Activated CD4-positive, alpha-beta memory T cell treated with anti-CD3 and anti-CD28 coated beads for 36 hours (primary cell): ENCODE measurements at places on chromosomes 7 and 10.

- no peak for DNase-seq
Observed at GRCh38 chr7:109449760-109450159, 880.1 kb downstream of the DNAJB9 start.

DNA sequence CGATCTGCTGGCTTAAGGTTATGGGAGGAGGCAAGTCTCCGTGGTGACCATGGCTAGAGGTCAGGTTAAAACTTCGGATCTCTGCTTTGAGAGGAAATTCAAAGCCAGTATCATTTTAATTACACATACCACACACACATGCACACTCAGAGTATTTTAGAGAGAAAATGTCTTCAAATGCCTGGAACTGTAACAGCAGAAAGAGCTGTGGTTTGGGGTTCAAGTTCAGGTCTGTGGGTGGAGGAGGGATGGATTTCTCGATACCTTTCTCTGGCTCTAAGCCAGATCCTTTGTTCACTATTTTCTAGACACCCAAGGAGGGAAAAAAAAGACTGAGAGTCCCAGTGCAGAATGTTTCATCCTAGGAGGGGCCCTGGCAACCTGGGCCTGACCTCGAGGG is 32.5 kb downstream of the ARL3 start:
- DNase-seq = no peak

GRCh38 chr10:43350156-43350555 is 21.3 kb upstream of the FXYD4 start:
- DNase-seq = no peak

DNA sequence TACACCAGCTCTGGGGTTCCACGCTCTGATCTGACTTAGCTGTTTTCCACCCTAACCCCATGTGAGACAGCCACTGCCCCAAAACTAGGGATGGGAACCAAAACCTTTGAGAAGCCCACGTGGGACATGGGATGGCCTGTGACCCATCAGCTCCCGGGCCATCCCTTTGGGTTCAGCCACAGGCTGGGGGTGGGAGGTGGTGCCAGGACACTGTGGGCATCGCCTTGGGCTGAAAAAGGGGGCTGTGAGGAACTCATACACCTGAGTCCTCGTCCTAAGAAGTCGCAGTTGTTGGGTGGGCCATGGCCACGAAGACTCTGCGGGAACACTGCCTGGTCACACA is 379.1 kb downstream of the DNAJB6 start:
- DNase-seq = no peak

- DNase-seq = no peak
Observed at GRCh38 chr10:118342638-118343020, 505 bp upstream of the FAM204A start.

GRCh38 chr10:71513936-71514335 is 117.2 kb downstream of the CDH23 start:
- DNase-seq = no peak

DNA sequence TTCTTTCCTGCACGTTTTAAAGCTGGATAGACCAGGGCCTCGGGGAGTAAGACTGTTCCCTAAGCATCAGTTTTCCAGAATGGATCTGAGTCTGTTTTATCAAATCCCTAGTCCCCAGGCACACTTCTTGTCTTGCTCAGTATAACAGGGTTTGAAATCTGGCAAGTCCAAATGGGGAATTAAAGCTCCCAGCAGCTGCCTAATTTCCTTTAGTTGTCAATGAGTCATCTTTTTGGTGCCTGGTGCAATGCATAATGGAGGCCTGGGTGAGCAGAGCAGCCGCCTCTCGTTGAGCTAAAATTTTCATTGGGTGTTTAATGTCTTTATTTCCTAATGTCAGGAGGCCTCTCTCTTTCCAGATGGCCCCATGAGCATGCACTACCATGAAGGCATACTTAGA is 87.9 kb downstream of the STRA8 start:
- no peak for DNase-seq

DNA sequence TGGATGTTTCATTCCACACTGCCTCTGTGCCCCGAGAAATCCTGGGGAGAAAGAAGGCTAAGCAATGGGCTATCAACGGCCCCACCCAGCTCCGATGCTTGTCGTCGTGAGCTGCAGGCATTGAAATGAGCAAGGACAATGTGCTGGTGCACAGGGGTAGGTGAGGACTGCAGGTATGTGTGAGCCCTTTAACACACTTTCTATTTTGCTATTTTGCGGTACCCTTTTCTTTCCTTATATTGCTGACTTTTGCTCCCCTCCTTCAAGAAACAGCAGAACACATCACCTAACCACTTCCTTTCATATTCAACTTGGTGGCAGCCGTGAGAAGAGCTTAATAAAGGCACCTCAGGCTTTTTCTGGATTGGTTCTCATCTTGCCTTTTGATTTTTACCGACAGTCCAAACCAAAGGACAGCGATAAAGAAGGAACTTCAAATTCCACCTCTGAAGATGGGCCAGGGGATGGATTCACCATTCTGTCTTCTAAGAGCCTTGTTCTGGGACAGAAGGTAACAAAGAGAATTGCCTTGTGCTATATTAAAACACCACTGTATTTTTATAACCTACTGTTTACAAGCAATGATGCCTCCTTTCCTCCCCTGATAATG is 39.2 kb downstream of the AIFM2 start:
- DNase-seq = peak; percentile 51

- DNase-seq = no peak
Observed at GRCh38 chr7:9835199-9835598, 1138.5 kb upstream of the PHF14 start.

- DNase-seq = no peak
Observed at GRCh38 chr7:52233248-52233647, 802.2 kb upstream of the POM121L12 start.

- peak; percentile 62 for DNase-seq
Observed at GRCh38 chr7:37201003-37201875, 247.4 kb downstream of the ELMO1 start.

DNA sequence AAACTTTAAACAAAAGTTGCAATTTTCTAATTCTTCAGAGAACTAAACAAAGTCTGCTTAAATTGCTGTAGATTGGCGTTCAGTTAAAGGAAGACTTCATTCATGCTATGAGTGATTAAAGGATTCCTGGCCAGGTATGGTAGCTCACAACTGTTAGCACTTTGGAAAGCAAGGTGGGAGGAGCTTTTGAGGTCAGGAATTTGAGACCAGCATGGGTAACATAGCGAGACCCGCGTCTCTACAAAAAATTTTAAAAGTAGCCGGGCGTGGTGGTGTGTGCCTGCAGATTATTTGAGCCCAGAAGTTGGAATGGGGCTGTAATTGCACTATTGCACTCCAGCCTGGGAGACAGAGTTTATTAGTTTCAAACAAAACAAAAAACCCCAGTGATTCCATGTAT is 13.5 kb upstream of the SCRN1 start:
- no peak for DNase-seq

DNA sequence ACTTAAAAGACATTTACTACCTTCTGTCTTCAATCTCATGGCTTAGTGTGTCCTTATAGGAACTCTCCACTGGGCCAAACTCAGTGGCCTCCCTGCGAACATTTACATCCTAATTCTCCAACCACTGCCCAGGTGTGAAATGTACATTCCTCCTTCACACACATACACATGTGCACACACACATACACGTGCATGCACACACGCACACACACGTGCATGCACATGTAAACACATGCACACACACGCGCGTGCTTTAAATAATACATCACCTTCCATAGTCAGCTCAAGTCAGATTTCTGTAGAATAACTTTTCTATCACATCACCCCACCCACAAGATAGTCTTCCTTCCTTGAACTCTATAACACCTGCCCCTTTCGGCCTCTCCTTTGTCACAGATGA is 216.5 kb downstream of the TMEM178B start:
- DNase-seq = no peak

DNA sequence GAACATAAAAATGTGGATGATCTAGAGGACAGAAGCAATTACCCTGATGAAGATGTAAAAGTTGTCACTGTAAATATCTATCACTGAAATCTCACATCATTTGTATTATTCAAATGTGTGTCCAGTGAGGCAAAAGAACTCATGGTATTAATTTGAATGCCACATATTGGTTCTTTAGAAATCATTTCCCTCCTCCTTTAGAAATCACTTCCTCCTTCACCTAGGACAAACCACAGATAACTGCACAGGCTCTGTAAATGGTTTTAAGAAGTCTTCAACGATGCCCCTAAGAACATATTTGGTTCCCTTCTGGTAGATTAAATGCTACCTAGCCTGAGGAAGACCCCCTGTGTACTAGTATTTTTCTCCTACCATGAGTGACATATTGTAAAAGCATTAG is 33.1 kb upstream of the ZNF518A start:
- DNase-seq = no peak

DNA sequence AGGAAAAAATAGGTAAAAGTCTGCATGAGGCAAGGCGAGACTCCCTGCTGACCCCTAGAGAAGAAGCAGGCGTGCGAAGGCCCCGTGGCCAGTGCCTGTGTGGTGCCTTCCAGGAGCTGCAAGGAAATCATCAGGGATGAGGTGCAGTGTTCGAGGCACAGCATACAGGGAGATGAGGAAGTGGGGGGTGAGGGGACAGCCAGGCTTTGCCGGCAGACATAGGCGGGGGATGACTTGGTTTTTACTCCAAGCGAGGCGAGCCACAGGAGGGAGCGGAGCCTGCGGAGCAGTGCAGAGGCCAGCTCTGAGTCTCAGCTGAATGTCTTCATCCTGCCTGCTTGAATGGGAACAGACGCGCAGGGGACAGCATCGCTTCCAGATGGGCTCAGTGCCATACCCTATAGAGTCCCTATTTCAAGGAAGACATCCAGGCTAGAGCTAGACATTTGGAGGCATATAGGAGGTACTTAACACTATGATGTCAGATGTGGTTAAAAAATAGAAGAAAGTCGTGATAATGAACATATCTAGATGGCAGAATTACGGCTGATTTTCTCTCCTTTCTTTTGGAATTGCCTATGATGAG is 49.5 kb downstream of the TCERG1L start:
- no peak for DNase-seq

GRCh38 chr7:49497471-49497870 is 276.0 kb upstream of the VWC2 start:
- no peak for DNase-seq

GRCh38 chr7:151059367-151060112 is at the start of gene SLC4A2:
SLC4A2 (plus strand) TSS chr7:151059589; CDS start chr7:151061988, 2,399 bp downstream.
- DNase-seq = peak; percentile 72

DNA sequence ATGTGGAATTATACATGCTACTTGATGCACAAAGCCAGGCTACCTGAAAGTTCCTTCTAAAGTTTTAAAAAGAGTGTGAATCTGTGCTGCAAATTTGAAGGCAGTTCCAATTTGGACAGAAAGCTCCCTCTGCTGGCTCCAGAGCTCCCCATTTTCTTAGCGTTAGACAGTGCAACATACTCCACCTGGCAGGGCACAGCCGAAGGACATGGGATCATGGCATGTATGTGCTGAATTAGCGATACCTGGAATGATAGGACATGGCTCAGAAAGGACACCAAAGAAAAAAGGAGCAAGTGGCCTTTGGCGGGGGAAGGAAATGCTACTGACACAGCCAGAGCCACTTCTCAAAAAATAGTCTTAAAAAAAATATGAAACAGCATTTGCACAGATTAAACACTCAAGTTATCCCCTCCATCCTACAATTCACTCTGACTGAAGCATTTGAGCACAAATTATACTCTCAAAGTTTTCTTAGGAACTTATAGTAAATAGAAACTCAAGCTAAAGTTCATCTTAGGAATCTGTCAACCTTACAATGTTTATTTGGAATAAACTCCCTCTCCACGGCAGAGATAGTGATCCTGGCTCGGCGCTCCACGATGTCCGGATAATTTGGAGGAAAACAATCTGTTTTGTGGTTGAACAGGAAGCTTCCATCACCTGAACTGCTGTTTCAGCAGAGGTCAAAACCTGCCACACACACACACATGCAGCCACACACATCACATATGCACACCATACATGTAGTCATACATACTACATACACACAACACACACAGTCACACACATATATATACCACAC is 80.0 kb downstream of the C7orf25 start:
- no peak for DNase-seq

GRCh38 chr10:119691726-119692125 is 34.1 kb upstream of the INPP5F start:
- DNase-seq = no peak

- DNase-seq = no peak
Observed at GRCh38 chr10:131477457-131478121, 166.1 kb upstream of the TCERG1L start.

GRCh38 chr10:59372543-59372942 is 10.2 kb upstream of the FAM13C start:
- no peak for DNase-seq

DNA sequence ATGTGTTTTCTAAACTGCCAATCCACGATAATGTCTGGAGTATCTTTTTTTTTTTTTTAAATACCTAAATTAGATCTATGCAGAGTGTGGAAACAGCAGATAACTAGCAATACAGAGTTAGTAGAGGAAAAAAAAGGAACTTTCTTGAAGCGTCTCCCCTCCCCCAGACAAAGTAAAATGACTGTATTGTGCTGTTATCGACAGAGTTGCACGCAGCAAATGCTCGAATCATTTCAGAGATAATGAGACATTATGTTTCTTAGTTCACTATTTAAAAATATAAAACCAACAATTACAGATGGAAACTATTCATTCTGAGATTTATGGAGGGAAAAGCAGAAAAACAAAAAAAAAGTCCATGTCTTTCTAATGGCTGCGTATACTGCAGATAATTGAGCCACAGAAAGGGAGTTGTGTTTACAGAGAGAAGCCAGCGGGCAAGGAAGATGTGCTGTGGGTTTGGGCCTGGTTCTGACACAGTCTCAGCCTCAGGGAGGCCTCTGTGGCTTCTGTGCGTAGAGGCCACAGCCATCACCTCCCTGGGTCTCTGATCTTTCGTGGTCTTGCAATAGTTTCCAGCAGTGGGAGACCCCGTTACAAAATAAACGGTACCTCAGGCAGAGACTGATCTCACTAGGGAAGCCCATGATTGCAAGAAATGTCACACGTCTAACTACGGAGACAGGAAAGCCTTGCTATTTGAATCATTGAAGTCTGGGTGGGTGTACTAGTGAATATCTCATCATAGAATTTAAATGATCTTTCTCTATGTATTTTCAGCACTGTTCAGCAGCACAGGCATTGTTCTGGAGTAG is 19.1 kb upstream of the KLF6 start:
- peak; percentile 79 for DNase-seq

DNA sequence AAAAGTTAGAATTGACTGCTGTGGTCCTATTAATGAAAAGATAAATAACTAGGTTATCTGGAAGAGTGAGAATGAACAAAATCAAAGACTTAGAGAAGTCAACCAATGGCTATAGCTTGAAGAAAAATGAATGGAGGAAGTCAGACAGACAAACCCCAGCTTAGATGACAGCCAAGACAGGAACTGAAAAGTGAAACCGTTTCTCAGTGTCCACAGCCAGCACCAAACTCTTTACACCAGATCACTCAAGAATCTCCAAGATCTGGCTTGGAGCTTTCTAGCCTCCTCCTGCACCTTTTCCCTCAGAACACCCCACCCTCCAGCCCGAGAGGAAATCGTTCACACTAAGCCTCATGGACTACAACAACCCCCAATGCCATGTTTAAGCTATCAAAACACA is 167.0 kb downstream of the SFMBT2 start:
- no peak for DNase-seq

GRCh38 chr10:113891476-113891875 is 37.0 kb downstream of the NHLRC2 start:
- DNase-seq = no peak
